ENCODE measurements at places on chromosomes 11 and 22.

DNA sequence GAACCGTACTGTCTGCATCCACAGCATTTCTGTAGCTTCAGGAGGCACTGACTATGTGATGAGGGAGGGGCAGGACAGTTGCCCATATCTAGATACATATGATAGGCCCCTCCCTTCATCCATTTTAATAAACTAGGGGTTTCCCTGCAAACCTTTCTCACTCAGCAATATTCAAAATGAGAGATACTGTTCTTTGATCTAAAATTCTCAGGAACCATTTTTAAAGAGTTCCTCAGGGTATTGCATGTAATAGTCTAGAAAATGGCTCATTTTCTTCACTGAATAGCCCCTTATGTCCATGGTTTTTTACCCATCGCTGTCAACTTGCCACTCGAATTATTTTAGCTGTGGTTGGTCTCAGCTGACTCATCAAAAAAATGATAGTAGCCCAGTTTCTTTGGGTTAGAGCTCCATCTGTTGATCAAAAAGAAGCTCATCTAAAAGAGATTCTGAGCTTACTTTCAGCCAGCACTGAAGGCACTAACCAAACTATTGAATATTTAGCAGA, 37.0 kb upstream of the DNAJB7 start:
- DNase-seq, result no peak

GRCh38 chr22:25955323-25955722, 213.3 kb downstream of the MYO18B start:
- DNase-seq, result no peak

- DNase-seq, result no peak
Measured at GRCh38 chr11:14539982-14540421, 19.8 kb upstream of the PSMA1 start.

DNA sequence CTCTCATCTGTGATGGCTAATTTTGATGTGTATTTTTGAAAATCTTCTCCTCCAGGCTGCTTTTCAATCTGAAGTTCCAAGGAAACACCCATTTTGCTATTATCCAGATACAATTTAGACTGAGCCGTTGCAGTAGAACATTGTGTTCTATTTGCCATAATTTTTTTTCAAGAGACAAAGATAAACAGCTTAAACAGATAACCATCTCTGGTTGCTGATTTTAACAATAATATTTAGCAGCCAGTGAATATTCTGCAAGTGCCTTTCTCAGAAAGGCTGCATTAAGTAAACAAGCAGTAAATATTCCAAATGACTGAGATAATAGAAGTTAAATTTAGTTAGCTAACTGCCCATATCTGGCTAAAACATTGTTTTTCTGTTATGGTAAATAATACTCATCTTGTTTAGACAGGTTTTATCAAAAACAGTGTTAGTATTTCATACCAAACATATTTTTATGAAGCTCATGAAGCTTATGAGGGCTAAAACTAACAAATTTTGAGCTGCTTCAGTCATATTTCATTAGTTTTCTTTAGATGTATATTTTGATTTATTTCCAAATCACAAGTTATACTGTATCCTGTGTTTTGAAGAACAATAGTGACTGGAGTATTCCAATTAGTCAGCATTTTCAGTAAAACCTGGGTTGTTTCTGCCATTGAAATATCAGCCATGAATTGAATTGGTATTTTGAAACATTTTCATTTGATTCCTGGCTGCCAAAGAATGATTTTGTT, 206.7 kb downstream of the SBF2 start:
- no peak for DNase-seq

DNA sequence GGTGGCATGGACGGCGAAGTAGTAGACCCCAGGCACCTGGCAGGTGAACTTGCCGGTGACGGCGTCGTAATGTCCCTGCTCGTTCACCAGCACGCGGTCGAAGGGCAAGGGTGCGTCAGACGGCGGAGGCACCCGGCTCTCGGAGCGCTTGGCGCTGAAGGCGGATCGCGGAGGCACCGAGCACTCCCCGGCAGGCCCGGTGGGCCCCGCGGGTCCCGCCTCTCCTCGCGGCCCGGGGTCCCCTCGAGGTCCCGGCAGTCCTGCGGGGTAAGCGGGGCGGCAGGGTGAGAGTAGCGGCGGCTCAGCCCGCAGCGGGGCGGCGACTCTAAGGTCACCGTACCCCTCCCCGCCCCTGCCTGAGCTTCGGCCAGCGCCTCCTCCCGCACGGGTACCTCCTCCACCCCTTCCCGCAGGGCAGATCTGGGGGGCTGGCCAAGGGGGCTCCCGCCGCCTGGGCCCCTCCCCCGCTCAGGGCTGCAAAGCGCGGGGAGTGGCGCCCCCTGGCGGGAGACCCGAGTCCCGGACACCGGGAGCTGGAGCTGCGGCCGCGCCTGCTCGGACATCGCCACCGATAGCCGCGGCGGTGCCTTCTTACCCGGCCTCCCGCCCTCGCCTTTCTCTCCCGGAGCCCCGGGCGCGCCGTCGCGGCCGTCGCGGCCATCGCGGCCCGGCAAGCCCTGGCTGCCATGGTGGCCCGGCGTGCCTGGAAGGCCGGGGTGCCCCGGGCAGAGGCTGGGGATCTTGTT, 921 bp downstream of the C1QTNF5 start:
- DNase-seq, result peak; percentile 89

- DNase-seq, result no peak
Measured at GRCh38 chr22:41369837-41370236, 11.9 kb upstream of the TEF start.
